RPMI7951 (cell line): ENCODE measurements at places on chromosomes 4 and X. TPM values are rescaled to one million over a fixed set of nuclear protein-coding genes. Genes with fewer than 3 reads are reported as not detected.

Gene PHOX2B
- not detected in 2 replicates for total RNA-seq

Gene MAB21L2
- 0.10 TPM in 1 of 2 replicates, not detected in the other for total RNA-seq

Gene LRRC66
- 0.10 and 0.12 TPM in 2 replicates for total RNA-seq

Gene GLUD2
- 1.4 and 2.1 TPM in 2 replicates for total RNA-seq

Gene DCLK2
- total RNA-seq = 1.7 and 4.1 TPM in 2 replicates

Gene GIMD1
- total RNA-seq = not detected in 2 replicates

Gene LONRF3
- 0.78 and 1.4 TPM in 2 replicates for total RNA-seq
